ENCODE measurements at places on chromosomes 13 and 19.

- peak; percentile 50 for DNase-seq
These were observed 14.1 kb downstream of the RDH8 start for GRCh38 chr19:10027158-10027997.

DNA sequence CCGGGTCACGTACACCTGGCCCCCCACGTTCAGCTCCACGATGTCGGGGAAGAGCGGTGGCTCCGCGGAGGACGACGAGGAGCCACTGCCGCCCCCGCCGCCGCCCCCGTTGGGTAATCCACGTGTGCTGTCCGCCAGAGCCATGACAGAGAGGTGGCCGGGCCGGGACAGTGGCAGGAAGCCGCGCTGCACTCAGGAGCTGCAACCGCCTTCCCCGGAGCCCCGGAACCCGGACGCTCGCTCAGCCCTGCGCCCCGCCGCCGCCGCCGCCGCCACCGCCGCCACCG is 257 bp downstream of the KCTD12 start:
- peak; percentile 17 for DNase-seq

- no peak for DNase-seq
These were observed 5.7 kb downstream of the TLE5 start for GRCh38 chr19:3056417-3057088.

DNA sequence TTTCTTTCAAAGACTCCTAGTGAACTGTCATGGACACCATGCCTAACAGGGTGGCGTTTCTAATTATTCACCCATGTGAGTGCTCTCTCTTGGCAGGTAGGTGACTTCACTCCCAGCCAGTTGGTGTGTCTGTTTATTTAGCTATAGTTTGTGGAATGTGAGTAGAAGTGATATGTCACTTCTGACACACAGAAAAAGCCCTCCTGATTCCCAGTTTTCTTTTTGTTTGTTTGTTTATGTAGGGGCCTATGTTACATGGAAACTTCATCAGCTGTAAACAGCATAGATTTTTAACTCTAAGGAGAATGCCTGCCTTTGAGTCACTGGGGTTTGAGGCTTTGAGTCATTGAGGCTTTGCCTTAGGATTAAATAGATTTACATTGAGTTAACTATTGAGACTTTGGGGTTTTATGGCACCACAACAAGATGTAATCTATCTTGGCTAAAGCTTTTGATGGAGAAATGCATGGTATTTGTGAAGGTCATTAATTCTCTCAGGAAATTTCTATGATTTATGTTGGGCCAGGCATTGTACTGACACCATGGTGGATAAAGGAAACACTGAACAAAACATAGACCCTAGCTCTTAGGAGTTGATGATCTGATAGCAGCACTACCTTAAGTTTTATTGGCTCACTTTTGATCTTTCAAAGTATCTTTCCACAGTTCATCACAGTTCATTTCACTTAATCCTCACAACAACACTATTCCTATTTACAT is 45.3 kb downstream of the UFM1 start:
- DNase-seq = no peak

DNA sequence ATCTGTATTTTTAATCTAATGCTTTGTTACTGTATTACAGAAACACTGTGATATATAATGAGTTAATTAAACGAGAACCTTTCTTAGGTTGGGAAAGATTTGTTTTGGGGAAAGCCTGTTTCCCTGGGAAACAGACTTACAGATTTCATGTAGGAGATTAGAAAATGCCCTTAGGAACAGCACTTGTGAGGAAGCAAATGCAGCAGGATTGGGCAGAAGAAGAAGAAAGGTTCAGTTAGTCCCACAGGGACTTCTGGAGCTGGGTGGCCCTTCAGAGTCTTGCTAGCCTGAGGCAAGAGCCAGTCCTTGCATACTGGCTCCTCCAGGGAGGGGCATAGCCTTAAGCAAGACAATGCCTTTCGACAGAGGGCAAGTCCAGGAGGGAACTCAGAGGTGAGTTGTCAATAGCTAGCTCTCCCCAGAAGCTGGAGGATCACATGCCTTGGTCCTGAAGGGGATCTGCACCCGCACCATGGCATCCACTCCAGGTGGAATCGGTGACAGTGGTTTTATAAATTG is 36.8 kb downstream of the N4BP2L1 start:
- DNase-seq = no peak

GRCh38 chr19:46998445-46999125 is 21.1 kb upstream of the NPAS1 start:
- DNase-seq = no peak

GRCh38 chr13:74555651-74556420 is 421.6 kb upstream of the KLF12 start:
- DNase-seq = no peak

DNA sequence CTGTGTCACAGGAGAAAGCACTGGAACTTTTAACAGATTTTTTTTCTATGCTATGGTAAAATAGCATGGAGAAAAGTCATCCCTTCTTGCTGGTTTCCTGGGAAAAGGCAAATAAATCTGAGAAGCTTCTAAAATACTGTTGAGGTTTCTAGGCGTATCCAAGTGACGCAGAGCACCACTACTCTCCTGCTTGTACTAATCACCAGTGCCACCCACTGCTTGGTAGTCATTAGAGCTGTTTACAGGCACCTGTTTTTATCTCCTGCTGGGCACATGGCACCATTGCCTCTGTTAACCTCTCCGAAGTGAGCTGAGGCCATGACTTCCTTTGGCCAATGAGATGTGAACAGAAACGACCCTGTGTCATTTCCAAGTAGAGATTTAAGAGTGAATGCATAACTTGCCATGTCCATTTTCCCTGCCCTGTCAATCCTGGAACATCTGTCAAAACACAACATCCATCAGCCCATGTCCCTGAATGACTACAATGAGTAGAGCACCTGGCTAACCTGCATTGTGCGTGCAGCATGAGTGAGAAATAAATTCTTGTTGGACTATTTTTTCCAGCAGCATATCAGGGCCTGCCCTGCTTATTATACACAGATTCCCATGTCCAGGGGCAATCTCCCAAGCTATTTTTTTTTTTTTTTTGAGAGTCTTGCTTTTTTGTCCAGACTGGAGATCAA is 17.3 kb upstream of the OXGR1 start:
- no peak for DNase-seq

DNA sequence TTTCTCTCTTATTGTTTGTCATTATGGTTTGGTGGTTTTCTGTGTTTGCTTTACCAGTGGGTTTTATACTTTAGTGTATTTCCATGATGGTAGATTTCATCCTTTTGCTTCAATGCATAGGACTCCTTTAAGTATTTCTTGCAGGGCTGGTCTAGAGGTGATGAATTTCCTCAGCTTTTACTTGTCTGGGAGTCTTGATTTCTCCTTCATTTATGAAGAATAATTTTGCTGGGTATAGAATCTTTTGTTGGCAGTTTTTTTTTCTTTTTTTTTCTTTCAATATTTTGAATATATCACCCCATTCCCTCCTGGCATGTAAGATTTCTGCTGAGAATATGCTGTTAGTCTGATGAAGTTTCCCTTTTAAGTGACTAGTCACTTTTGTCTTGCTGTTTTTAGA is 19.8 kb downstream of the EEF1AKMT1 start:
- no peak for DNase-seq

DNA sequence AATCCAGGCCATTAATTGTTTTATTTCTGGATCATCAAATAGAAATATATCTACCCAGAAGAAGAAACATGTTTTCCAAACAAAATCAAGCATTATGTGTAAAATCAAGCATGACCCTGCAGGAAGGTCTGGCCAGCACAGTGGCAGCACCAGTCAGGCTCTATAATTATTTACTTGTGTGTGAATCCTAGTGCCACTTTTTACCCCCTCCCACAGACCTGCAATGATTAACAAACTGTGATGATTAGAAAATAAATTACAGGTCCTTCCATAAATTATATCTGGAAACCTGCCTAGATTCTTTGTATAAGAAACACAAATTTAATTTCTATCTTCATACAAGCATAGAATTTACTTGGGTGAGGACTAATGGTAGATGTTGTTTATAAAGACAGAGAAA is 186.1 kb downstream of the GPC6 start:
- DNase-seq = no peak

GRCh38 chr13:112450118-112450903 is 74.2 kb downstream of the SPACA7 start:
- no peak for DNase-seq

GRCh38 chr19:1658150-1659083 is 6.0 kb upstream of the TCF3 start:
- DNase-seq = no peak

GRCh38 chr19:46746281-46747057 is at the start of gene STRN4:
Gene STRN4 (minus strand): TSS chr19:46746450. CDS start chr19:46746430, 20 bp downstream.
- DNase-seq = no peak

GRCh38 chr13:85799097-85799582 is at the start of gene SLITRK6:
Gene SLITRK6 (minus strand): TSS chr13:85799419. CDS start chr13:85796508, 2,911 bp downstream.
- no peak for DNase-seq

DNA sequence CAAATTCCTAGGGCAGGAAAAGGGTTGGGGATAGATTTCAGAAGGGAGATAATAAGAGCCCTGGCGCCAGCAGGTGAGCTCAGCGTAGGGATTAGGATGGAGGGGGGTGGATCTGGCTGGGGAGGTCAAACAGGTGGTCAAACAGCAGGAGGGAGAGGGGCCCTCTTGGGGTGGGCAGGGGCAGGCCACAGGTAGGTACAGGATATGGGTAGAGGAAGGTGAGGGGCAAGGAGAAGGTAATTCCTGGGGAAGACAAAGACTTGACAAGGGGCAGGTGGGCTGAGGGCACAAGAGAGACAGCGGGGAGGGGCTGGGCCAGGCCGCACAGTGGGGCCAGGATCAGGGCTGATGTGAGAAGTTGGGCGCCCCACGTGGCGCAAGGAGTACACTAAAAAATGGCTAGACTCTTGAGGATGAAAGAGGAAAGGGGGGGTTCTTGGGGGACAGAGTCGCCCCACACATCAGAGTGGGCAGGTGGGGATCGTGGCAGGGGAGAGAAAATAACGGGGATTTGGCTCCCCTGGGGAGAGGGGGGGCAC is 713 bp downstream of the KRI1 start:
- no peak for DNase-seq

DNA sequence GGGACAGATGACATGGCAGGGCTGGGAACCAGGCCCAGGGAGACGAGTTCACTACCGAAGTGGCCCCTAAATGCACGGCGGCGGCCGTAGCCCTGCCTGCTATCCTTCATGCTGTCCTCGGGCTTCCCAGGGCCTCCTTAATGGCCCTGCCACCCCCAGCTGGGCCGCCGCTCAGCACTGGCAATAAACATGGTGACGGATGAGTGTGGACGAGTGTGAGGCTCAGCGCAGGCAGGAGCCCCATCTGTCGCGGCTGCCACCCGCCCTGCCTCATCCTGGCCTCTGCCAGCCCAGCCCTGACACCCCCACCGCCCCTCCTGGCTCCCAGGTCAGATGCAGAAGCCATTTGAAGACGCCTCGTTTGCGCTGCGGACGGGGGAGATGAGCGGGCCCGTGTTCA is 13.6 kb downstream of the PIN1 start:
- DNase-seq = no peak

DNA sequence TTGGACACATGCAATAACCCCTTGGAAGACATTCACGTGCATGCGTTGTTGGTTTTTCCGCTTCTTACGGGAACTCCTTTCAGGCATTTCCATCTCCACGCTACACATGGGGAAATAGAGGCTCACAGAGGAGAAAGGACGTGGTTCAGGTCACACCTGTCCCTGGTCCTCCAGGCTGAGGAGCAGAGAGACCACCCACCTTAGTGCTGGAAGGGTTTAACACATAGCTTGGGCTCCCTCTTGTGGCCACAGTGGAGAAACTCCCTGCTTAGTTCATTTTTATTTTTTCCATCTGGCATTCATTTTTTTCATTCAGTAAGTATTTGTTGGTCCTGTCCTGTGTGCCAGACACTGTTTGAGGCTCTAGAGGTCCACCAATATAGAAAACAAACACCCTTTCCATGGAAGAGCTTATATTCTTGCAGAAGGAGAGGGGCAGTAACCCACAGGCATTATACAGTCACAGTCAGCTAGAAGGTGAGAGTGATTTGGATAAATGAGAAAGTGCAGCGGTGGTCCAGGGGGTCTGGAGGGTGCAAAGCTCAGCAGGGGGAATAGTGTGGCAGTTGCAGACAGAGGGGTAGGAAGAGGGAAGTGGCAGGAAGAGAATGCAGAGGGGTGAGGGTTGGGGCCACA is 24.2 kb upstream of the TTYH1 start:
- DNase-seq = peak; percentile 45

- no peak for DNase-seq
These were observed 140.0 kb downstream of the IRS2 start for GRCh38 chr13:109646423-109646822.

GRCh38 chr13:112968910-112969691 is at the start of gene MCF2L:
Gene MCF2L (plus strand): TSS chr13:112969214. CDS start chr13:112969380, 166 bp downstream.
- peak; percentile 23 for DNase-seq

DNA sequence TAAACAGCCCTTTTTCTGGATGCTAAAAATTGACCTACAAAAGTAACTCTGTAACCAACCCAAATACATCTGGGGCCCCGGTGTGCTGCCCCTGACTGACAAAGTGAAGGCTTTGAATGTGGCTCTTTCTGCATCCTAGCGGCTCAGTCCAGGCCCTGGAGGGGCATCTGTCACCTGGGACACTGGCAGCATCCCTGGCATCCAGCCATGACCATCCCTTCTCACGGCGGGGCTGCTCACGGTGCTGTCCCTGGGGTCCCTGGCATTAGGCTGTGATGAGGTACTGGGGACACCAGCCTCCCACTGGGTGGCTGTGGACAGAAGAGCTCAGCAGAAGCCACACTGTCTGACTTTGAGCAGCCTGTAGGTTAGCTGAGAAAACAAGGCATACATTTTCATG is 34.3 kb downstream of the BICRA start:
- DNase-seq = no peak

- no peak for DNase-seq
These were observed 288.9 kb downstream of the SHISA2 start for GRCh38 chr13:25762795-25763377.

DNA sequence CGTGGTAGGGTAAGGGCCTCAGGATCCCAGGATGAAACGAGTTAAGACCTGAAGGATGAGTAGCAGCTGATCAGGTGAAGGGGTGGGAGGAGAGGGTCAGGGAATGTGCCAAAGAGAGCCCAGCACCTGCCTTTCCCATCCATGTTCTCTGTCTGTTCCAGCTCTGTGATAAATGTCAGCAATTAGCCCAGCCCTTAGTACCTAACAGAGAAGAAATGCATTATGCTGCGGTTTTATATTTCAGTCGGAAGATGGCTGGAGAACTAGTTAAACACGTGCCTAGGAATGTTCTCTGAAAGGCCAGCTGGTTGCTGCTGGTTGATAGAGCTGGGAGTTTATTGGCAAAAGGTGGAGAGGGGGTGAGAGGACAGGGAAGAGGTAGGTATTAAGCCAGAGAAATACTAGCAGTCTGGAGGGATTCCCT is 268.2 kb downstream of the SHISA2 start:
- DNase-seq = no peak

GRCh38 chr19:51595190-51596175 is 24.4 kb downstream of the ZNF175 start:
- no peak for DNase-seq

DNA sequence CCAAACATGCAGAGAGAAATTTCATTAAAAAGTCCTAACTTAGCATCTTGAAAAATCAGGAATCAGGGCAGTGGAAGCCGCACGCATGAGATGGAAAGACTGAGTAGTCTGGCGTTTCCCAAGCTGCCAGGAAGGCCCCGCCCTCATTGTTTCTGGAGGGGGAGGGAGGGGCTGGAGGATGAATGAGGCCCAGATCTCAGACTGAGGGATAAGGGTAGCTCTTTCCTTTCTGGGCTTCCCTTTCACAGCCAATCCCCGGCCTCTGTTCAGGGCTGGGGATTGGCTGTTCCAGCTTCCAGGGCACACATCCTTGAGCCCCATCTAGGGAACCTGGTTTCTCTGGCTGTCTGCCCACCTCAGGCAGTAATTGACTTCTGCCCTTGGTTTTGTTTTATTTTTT is 7.3 kb downstream of the C19orf53 start:
- DNase-seq = no peak

- DNase-seq = no peak
These were observed 903 bp downstream of the LATS2 start for GRCh38 chr13:21060338-21061028.
